Anterior cingulate cortex (tissue), 58 donors: ENCODE measurements at places on chromosomes 6 and 20.
A peak's percentile ranks its signal among the peaks of the same experiment; 100 is the strongest.

DNA sequence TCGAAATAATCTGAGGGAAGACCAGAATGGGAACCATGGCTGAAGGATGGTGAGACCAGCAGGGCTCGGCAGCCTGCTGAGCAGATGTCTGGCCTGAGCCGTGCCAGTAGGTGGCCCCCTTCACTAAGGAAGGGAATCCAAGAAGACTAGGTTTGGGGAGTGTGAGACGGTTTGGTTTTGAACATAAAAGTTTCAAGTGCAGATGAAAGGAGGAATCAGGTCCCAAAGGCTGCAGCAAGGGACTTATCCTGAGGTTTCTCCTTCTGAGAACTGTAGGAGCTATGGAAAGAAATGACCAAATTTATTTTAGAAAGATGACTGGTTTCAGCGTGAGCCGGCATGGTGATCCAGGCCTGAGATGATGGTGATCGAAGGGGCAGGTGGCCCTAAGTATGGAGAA, 4.6 kb upstream of the OSER1 start:
- DNase-seq, result peak; percentile 72

- DNase-seq, result no peak
Observed at GRCh38 chr6:26044140-26045064, 42.8 kb upstream of the HFE start.

- DNase-seq, result no peak
Observed at GRCh38 chr6:137136065-137136464, 37.4 kb downstream of the IL22RA2 start.

GRCh38 chr6:85565736-85566135, 27.9 kb downstream of the SNX14 start:
- DNase-seq, result no peak

GRCh38 chr6:21340573-21340972, 253.0 kb upstream of the SOX4 start:
- DNase-seq, result no peak

- no peak for DNase-seq
Observed at GRCh38 chr20:60236613-60237012, 278.4 kb downstream of the CDH26 start.

- DNase-seq, result no peak
Observed at GRCh38 chr6:51644426-51644825, 443.0 kb downstream of the PKHD1 start.

GRCh38 chr6:55958790-55959189, 83.4 kb upstream of the BMP5 start:
- no peak for DNase-seq

DNA sequence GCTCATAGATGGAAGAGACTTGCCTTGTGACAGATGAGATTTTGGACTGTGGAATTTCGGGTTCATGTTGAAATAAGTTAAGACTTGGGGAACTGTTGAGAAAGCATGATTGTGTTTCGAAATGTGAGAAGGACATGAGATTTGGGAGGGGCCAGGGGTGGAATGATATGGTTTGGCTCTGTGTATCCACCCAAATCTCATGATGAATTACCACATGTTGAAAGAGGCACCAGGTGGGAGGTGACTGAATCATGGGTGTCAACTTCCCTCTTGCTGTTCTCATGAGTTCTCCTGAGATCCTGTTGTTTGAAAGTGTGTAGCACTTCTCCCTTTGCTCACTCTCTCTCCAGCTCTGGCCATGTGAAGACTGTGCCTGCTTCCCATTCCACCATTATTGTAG, 17.9 kb downstream of the AHI1 start:
- DNase-seq, result no peak

GRCh38 chr6:26123947-26124780, 36.9 kb downstream of the HFE start:
- DNase-seq, result peak; percentile 90

- no peak for DNase-seq
Observed at GRCh38 chr6:160254467-160255312, 3.9 kb downstream of the SLC22A2 start.

GRCh38 chr6:27148404-27148795, 99.1 kb upstream of the PRSS16 start:
- no peak for DNase-seq

- no peak for DNase-seq
Observed at GRCh38 chr6:143074670-143075318, 14.1 kb downstream of the AIG1 start.

GRCh38 chr6:43077981-43078511, 1.9 kb downstream of the PTK7 start:
- no peak for DNase-seq

DNA sequence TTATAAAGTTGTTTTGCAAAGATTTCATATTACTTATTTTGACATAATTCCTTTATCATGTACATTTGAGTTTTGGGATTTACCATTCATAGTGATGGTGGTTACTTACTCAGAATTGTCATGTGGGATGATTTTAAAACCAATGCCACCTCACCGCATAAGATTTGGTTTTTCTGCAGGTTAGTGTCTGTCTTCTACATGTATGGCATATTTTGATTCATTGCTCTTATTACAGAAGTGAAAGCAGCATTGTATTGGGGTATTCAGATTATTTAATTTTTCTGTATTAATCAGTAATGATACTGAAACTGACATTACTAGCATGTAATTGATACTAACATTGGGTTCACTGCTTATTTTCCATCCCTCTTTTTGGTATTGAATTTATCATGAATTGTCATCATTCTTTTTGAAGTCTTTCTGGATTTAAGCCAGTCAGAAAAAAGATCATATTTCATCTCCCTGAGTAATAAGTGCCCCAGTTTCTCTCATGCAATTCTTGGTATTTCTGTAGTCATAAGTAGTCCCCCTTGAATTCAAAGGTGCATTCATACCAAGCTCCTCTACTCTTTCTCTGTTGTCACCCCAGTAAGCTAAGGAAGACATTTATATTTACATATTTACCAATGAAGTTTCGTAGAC, 176.6 kb downstream of the BCKDHB start:
- no peak for DNase-seq

DNA sequence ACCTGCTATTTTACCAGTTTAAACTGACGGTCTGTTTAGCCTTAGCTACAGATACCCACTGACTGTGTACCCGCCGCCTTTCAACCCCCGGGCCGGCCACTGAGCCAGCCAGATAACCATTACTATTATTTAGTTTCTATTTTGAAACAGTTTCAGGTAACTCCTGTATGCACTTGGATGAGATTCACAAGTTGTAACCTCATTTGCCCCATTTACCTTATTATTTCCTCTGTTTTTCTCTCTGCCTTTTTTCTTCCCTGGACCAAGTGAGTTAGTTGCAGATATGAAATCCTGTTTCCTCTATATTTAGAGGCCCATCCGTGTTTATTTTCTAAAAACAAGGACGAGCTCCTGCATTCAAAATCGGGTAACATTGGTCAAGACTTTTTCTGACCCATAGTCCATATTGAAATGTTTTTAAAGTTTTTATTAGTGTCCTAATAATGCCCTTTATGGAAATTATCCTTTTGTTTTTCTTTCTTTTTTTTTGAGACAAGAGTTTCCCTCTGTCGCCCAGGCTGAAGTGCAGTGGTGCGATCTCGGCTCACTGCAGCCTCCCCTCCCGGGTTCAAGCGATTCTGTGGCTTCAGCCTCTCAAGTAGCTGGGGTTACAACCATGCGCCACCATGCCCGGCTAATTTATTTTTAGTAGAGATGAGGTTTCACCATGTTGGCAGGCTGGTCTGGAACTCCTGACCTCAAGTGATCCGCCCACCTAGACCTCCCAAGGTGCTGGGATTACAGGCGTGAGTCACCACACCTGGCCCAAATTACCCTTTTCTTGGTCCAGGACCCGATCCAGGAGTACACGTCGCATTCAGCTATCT, 767 bp downstream of the AP5S1 start:
- no peak for DNase-seq

DNA sequence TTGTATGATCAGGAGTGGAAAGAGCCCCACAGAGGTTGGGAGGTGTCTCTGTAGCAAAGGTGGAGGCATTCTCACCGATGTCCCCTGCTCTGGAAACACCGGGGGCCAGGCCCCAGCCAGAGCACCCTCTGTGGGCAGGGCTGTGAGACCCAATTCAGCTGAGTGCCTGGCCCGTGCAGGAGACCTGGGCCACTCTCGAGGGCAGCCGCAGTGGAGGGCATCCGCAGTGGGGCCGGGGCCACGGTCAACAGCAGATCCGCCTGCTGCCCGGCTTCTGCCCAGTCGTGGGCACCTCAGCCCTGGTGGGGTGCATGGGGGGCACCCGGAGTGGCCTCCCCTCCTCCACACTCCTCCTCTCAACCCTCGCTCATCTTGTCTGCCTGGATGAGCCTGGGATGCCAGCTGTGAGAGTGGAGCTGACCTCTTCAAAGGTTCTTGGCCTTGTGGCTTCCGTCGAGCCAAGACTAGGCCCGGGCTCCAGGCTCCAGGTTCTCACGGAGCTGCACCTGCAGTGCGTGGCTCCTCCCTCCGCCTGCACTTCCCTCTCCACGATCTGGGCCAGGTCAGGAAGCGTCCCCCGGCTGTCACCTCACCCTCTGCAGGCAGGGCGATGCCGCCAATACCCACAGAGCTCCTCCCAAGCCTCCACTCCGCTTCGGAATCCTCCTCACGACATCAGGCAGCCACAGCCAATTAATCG, 134.8 kb downstream of the TAF4 start:
- no peak for DNase-seq

DNA sequence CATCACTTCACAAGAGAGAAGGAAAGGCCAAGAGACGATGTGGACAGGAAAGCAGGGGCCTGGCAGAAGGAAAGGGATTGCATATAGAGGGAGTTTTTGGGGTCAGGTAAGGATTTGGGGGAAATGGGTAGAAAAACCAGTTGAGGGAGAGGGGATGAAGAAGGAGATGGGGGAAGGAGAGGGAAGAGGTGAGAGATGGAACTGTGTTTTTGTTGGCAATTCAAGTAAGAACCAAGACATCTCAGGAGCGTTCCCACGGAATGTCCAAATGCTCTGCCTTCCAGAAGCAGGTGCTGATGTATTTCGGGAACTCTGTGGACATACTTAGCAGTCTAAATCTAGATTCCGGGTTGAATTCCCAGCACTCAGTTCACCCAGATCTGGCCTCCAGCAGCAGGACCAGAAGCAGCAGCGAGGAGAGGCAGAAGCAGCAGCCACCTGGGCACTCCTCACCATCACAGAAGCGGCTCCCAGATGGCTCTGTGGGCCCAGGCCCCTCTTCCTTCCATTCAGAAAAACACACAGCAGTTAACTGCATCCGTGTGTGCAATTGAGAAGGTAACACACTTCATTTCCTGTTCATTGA, 88.8 kb downstream of the DZANK1 start:
- DNase-seq, result no peak

DNA sequence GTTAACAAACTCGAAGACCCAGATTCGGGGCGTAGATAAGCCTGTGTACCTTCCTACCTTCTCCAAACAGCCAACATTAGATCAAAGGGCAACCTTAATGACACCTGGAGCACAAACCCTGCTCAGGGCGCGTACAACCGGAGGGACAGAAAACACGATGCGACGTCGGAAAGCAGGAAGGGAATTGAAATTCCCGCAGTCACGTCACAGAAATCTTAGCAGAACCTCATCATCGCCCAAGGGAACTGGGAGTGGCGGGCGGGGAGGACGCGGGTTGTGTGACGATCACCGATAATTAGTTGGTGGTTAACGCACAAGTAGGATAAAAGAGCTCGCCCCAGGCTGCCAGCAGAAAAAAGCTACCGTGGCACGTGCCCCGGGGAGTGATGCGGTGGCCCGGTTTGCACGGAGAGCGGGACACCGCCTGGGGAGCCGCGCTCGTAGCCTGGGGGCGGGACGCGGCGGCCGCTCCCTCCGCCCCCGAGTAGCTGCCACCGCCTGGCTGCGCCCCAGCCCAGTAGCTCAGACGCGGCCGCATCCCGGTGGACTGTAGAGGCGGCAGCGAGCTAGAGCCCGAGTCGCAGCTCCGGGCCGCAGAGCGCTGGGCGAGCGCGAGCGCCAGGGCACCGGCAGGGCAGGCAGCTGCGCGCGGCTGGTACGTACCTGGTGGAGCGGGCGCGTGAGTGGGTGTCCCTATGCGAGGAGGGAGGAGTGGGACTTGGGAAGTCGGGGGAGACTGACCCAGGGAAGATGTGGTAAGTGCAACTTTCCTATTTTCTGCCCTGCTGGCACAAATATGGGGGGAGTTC, at the start of gene PKIB:
PKIB (plus strand) TSS at position 525 of the 809 bp plus-strand sequence. CDS start 107,390 bp downstream, outside the sequence.
- peak; percentile 52 for DNase-seq

- no peak for DNase-seq
Observed at GRCh38 chr6:166456395-166457156, 73.8 kb upstream of the MPC1 start.

GRCh38 chr6:1415416-1416063, 26.2 kb downstream of the FOXF2 start:
- no peak for DNase-seq

- DNase-seq, result no peak
Observed at GRCh38 chr20:51016521-51016920, 6.4 kb downstream of the KCNG1 start.

DNA sequence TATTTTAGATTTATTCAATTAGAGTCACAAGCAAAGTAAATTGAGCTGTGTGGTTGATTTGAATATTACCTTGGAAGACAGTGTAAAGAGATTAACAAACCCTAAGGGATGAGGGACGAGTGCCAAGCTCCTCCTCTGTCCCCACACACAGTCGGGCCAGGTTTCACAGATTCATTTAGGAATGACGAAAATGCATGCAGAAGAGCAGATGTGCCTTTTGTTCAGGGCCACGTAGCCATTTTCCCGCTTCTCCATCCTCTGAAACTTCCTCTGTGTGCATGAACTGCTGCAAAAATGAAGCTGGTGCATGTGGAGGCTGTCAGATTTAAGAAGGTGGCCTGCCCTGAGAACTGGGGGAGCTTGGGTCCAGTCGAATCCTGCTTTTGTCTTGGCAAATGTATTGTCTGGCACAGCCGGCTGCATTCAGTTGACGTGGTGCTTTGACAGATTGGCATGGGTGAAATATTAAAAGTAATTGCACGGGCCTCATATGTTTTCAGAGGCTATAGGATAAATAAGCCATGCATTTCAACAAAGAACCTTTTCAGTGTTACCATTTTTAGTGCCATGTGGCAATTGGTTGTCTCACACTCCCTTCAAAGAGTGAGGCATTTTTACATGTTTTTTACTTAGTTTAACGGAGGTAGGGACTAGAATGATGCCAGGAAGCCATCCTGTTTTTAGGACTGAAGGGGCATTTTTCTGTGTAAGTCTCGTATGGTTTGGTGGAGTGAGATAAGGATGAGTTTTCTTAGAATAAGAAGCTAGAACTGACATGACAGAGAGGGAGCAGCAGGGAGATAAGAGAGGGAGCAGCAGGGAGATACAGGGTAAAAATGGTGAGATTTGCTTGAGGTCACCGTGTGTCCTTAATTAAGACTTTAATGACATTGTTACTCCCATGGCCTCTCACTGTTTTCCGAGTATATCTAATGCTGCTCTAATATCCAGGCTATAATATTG, 361.1 kb downstream of the NRN1 start:
- DNase-seq, result no peak
